AG04449 (cell line): ENCODE measurements at places on chromosomes 2 and 18.

DNA sequence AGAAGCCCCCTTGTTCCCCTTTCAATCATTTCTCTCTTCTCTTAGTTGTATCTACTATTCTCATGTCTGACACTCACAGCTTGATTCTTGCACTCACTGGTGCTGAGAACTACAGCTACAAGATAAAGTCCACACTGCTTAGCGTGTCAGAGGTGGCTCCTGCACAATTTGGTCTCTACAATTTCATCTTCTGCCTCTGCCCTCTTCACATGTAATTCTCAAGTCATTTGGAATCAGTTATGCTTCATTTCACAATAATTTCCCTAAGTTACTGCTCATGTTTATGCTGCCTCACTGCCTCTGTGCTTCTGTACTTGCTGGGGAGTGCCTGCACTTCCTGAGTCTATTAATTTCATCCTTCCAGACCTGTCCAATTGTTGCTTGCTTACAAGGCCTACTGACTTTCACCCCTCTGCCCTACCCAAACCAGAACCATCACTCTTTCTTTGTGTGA lies 11.6 kb upstream of the NAB1 start:
- peak; percentile 23 for DNase-seq

DNA sequence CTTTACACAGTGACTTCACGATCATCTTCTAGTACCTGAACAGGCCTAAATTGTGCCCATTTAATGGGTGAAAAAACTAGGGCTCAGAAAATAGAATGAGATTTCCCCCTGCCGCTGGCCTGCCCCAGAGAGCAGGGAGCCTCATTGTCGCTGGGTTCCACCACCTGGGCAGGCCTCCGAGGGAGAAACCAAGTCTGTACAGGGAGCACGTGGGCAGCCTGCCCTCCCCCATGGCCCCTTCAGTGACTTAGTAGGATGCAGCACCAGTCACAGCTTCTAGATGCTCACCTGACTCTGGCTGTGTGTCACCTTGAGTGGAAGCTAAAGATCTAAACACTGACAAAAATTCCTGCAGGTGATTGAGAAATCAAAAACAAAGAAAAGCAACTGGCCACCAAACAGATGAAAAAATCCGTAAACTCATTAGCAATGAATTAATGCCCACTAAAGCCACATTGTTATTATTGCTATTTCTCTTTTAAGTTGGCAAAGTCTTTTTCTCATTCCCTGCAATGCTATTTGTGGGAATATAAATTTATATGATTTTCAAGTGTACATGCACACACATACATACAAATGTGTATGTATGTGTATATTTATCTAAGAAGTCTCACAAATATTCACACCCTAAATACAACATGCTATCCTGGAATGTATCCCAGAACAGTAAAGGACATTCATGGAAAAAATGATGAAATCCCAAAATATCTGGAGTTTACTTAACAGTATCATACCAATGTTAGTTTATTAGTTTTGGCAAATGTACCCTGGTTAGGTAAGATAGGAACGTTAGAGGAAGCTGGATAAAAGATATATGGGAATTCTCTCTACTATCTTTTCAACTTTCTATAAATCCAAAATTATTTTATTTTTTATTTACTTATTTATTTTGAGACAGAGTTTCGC lies 18.7 kb upstream of the ASPRV1 start:
- no peak for DNase-seq

- no peak for DNase-seq
These were observed 143.0 kb downstream of the MYO3B start for GRCh38 chr2:170320948-170321347.

GRCh38 chr2:64928813-64929212 lies 60.4 kb upstream of the SLC1A4 start:
- DNase-seq: no peak

- no peak for DNase-seq
These were observed 334.1 kb downstream of the GBX2 start for GRCh38 chr2:235833971-235834620.

DNA sequence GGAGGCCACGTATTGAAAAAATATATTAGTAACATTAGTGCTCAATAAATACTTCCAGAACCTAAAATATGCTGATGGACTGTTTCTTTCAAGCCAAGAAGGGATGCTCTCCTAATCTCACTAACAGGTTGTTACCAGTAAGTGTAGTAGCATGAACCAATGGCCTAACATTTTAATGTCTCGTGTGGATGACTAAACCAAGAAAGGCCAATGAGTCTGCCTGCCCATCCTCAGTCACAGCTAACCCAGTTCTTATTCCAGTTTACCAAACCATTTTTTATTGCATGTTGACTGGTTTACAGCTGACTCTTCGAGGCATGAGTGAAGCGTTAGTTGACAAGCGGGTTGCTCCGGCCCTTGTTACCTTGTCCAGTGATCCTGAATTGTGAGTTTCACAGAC lies 45.1 kb upstream of the TNFRSF11A start:
- no peak for DNase-seq

- peak; percentile 82 for DNase-seq
These were observed 155.1 kb downstream of the DOCK10 start for GRCh38 chr2:224887141-224887540.

DNA sequence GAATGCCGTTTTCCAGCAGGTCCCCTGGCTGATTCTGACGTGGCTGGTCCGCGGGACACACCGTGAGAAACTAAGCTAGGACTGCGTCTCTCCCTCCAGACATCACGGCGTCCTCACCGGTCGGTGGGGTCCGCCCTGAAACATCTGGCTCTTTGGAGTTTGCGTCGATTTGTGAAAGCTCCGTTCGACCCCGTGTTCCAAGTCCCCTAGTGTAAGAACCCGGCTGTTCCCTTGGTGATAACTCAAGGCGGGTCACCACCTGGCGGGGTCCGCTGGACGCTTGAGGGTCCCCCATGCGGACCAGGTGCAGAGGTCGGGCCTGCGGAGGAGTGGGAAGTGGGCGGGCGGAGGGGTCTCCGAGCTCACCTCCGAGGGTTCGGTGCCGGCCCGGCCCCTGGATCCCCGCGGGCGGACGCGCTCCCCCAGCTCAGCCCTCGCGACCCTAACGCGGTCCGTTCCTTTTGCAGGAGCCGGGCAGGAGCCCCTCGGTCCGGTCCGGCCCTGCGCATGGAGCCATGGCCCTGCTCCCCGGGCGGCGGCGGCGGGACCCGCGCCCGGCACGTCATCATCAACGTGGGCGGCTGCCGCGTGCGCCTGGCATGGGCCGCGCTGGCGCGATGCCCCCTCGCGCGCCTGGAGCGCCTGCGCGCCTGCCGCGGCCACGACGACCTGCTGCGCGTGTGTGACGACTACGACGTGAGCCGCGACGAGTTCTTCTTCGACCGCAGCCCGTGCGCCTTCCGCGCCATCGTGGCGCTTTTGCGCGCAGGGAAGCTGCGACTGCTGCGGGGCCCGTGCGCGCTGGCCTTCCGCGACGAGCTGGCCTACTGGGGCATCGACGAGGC lies 65.6 kb downstream of the KCNG2 start:
- no peak for DNase-seq

DNA sequence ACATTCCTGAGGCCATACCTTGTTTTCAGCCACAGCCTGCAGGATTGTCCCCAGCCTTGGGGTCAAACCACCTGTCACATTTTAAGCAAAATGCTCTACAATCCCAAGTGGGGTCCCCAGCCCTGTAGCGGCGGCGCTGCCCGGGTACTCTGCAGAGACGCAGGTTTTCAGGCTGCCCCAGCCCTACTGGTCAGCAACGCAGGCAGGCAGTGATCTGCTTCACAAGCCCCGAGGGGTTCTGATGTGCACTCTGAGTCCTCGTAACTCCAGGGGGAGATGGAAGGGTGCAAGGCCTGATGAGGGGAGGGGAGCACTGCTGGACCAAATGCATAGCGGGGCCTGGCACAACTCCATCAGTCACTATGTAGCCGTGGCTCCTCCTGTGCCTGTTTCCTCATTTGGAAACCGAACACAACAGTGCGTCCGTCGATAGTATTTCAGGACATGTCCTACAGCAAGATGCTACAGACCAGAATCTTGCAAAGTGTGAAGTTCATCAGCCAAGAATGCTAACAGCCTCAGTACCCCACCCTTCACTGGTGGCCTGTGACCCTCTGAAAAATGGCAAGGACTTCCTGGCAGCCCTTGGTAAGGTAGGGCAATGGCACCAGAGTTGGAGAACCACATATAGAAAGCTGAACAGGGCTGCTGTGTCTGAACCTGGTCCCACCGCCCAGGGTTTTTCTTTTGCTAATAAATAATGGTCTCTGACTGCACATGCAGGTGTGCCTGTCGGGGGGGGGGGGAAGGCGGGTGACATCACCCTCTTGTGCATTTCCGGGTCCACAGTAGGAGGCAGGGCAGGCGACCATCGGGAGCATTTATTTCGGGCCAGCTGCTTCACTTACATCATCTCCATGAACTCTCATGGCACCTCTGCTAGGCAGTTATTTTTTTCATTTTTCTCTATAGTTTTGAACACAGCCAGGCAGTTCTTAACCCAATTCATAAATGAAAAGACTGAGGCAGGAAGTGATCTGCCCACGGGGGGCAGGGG lies 50.6 kb upstream of the TFCP2L1 start:
- no peak for DNase-seq

GRCh38 chr2:150983314-150983897 lies 278.3 kb downstream of the RBM43 start:
- DNase-seq: no peak

DNA sequence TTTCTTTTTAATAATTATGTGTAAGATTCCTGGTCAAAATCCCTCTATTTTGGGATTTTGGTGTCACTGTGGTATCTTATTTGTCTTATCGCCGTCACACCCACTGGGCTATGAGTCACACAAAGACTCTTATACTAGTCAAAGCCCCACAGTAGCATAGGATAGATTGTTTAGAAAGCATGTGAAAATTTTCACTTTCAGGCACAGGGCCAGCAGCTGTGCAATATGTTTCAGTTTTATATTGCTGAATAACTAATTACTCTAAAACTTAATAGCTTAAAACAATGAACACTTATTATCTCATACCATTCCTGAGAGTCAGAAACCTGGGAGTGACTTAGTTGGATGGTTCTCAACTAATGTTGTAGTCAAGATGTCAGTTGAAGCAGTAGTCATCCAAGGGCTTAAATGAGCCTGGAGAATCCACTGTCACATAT lies 24.0 kb downstream of the CFAP210 start:
- DNase-seq: no peak

GRCh38 chr2:23925702-23926289 lies 1.1 kb downstream of the ATAD2B start:
- DNase-seq: no peak

- no peak for DNase-seq
These were observed 209.8 kb upstream of the SH3BP4 start for GRCh38 chr2:234741976-234742375.

DNA sequence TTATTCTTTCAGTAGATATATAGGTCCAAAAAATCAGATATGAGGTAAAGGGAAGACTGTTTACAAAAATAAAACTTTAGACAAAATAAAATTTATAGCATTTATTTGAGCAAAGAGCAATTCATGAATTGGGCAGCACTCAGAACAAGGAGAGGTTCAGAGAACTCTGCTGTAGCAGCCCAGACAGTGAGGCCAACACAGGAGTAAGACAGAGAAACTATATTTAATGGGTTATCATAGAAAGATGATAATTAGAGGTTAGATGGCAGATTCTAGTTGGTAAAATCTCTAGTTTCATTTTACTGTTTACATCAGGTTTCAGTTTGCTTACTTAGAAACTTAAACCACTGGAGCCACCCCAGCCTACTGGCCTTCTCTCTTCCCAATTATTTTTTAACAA lies 30.1 kb upstream of the SP140L start:
- DNase-seq: no peak

- no peak for DNase-seq
These were observed 68.7 kb downstream of the CABLES1 start for GRCh38 chr18:23203891-23204432.

- DNase-seq: no peak
These were observed 166.4 kb downstream of the MGAT5 start for GRCh38 chr2:134420259-134420658.

DNA sequence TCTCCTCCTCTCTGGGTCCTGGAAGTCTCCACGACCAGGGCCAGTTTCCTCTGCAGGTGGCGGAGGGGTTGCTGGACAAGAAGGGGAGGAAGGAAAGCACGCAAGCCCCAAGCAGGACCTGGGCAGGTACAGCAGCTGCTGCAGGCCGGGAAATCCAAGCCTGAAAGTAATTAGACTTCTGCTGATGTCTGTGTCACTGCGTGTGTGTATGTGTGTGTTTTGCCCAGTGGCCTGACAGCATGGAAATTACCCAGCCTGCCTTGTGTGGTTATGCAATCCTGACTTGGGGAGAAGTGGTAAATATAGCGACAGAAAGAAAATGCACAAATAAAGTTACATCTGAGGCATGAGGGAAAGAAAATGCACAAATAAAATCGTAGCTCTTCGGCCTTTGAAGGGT lies 121.8 kb upstream of the ZBTB14 start:
- no peak for DNase-seq
